ENCODE measurements at places on chromosomes 6 and 20.
A peak's percentile ranks its signal among the peaks of the same experiment; 100 is the strongest.

- no peak for DNase-seq
These were observed 76.8 kb upstream of the ARMC2 start for GRCh38 chr6:108771421-108771820.

GRCh38 chr6:25417046-25417605, 138.0 kb downstream of the CARMIL1 start:
- no peak for DNase-seq

DNA sequence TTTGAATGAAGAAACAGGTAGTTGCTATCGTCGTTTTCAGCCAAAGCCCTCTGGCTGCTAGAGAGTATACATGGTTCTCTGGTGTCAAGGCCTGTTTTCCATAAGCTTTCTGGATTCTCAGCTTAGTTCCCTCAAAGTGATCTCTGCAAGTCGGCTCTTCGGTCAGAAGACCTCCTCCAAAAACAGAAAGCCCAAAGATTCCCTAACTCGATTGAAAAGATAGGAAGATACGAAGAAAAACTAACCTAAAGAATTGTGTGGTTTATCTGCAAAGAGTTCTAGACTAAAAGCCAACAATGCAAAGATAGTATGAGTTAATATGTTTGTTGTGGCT, 545 bp upstream of the ASCC3 start:
- no peak for DNase-seq

DNA sequence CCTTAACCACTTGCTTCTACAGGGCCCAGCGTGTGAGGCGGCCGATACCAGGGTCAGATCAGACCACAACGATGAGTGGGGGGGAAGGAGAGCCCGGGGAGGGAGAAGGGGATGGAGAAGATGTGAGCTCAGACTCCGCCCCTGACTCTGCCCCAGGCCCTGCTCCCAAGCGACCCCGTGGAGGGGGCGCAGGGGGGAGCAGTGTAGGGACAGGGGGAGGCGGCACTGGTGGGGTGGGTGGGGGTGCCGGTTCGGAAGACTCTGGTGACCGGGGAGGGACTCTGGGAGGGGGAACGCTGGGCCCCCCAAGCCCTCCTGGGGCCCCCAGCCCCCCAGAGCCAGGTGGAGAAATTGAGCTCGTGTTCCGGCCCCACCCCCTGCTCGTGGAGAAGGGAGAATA, 2.8 kb downstream of the RING1 start:
- DNase-seq, result no peak

- DNase-seq, result no peak
These were observed 46.8 kb upstream of the SIRPA start for GRCh38 chr20:1848373-1848772.

- DNase-seq, result no peak
These were observed 899.2 kb downstream of the EYS start for GRCh38 chr6:64807785-64808184.

- no peak for DNase-seq
These were observed 67.9 kb downstream of the ZHX3 start for GRCh38 chr20:41249411-41250281.

DNA sequence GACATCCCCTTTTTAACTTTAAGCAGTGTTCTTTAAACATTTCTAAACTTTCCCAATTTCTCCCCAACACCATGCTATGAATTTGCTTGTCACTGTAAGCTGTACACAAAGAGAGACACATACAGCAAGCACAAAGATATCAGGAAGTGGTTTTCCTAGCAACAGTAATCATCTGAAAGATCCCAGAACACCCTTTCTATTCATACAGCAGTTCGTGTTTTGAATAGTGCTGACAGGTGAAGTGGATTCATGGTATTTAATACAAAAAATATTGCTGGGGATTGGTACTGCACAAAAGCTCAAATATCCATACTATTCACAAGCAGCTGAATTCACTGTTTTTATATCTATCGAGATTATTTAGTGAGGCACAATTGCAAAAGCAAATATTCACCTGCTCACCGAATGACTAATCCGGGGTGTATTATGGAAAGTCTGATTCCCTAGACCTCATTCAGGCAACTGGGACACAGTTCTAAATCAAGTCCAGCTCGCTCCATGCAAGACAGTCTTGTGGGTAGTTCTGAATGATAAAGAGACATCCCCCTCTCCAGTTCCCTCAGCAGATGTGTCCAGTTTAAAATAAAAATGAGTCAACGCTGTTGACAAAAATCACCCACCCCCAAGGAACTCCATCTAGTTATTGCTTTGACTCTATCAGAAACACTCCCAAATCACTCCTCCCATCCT, 107.1 kb upstream of the TSHZ2 start:
- no peak for DNase-seq

- peak; percentile 80 for DNase-seq
These were observed 197.4 kb upstream of the KCNG1 start for GRCh38 chr20:51220293-51220706.

DNA sequence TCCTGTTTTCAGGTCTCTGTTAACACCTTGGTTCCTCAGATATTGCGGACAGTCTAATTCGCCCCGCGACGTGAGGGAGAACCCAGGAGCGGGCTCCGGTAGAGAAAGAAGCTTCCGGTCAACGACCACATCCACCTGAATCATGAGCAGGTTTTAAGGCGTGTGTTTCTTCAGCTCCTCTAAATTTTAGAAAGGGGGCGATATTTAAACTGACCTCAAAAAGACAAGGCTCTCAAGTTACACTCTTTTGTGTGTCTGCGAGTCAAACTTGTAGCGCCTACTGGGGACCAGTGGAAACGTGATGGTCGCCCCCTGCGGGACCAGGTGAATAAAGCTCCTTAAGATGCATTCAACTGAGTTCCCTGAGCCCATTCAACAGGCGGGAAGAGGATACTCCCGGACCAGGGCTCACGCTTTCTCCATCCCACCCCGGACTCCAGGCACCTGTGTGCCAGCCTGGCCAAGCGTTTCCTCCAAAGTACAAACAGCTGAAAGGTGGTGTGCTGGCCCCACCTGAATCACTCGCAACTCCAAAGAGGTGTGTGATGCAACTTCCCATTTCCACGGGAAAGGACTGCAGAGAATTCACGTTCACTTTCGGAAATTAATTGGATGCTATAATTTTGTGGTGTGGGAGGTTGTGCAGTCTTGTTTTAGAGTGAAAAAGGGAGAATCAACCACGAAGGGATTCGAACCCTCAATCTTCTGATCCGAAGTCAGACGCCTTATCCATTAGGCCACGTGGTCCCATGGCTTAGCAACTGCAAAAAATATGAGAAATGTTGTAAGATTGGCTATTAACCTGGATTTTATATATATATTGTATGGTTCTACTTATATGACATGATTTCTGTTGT, 17.0 kb downstream of the GPX5 start:
- DNase-seq, result no peak

- no peak for DNase-seq
These were observed 16.0 kb downstream of the HECA start for GRCh38 chr6:139150920-139151319.

- DNase-seq, result no peak
These were observed 234.2 kb downstream of the HACE1 start for GRCh38 chr6:104625536-104625935.

GRCh38 chr6:34736823-34737222, 20.5 kb upstream of the SNRPC start:
- DNase-seq, result no peak

- no peak for DNase-seq
These were observed 41.3 kb downstream of the NTSR1 start for GRCh38 chr20:62749851-62750445.

GRCh38 chr6:144712541-144712940, 427.4 kb downstream of the UTRN start:
- DNase-seq, result no peak

GRCh38 chr6:142771162-142771561, 173.8 kb downstream of the HIVEP2 start:
- peak; percentile 73 for DNase-seq

- DNase-seq, result no peak
These were observed 1065.0 kb downstream of the EPHA7 start for GRCh38 chr6:92354270-92354829.

GRCh38 chr20:39516964-39517363, 554.8 kb downstream of the DHX35 start:
- no peak for DNase-seq

- DNase-seq, result no peak
These were observed 93.7 kb downstream of the CDS2 start for GRCh38 chr20:5220321-5221060.

DNA sequence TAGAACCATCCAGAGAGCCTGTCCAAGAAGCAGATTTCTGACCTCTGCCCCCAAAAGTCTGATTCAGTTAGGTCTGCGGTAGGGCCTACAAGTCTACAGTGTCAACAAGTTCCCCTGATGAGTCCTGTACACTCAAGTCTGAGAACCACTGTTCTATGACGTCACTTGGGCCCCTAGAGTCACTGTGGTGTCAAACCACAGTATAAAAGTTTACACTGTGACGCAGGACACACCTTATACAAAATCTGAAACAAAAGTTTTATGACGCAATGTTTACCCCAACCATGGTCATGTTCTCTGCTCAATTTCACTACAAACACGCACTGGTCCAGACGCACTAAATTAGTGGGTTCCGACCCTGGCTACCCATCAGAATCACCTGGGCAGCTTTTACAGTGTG, 17.9 kb downstream of the SLA2 start:
- no peak for DNase-seq

GRCh38 chr6:82954937-82955577, 110.6 kb downstream of the UBE3D start:
- DNase-seq, result no peak

DNA sequence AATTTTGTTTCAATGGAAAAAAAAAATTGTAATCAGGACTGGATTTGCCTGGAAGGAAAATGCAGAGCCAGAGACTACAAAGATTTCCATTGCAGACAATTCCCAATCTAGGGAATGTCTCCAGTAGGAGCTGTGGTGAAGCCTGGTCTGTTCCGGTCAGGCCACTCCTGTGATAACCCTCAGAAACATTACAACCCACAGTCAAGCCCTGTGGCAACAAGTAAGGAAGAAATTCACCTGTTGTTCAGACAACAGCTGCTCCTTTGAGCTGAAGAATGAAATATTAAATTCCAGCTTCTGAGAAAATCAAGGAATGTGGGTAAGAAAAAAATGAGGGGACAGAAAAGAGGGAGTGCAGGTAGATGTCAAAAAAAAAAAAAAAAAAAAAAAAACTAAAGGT, 8.0 kb downstream of the PRKN start:
- no peak for DNase-seq

DNA sequence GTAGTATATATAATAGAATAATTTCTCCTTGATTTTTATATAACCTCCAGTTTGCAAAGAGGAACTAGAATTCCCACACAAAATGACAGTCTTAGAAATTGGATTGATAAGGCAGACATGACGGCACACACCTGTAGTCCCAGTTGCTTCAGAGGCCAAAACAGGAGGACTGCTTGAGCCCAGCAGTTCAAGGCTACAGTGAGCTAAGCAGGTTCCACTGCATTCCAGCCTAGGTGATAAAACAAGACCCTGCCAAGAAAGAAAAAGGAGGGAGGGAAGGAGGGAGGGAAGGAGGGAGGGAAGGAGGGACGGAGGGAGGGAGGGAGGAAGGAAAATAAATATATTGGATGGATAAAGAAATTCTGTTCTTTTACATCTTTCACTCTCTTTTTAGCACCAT, 77.6 kb upstream of the SASH1 start:
- no peak for DNase-seq

Data from spleen (tissue), 13 donors.